Amygdala (tissue), 56 donors: ENCODE measurements at places on chromosomes 11 and 22.

DNA sequence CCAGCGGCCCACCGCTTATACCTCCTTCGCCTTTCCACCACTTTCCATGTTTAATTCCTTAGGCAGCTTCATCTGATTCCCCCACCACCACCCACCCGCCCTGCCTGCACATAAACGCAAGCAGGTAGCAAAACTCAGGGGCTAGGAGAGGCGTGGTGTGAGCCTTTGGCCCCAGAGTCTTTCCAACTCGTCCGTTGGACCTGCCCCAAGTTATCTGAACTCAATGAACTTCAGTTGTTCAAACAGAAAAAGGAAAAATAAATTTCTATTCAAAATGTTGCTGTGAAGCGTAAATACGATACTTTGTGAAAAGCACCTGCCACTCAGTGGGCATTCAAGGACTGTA is 814 bp upstream of the CDON start:
- no peak for DNase-seq

DNA sequence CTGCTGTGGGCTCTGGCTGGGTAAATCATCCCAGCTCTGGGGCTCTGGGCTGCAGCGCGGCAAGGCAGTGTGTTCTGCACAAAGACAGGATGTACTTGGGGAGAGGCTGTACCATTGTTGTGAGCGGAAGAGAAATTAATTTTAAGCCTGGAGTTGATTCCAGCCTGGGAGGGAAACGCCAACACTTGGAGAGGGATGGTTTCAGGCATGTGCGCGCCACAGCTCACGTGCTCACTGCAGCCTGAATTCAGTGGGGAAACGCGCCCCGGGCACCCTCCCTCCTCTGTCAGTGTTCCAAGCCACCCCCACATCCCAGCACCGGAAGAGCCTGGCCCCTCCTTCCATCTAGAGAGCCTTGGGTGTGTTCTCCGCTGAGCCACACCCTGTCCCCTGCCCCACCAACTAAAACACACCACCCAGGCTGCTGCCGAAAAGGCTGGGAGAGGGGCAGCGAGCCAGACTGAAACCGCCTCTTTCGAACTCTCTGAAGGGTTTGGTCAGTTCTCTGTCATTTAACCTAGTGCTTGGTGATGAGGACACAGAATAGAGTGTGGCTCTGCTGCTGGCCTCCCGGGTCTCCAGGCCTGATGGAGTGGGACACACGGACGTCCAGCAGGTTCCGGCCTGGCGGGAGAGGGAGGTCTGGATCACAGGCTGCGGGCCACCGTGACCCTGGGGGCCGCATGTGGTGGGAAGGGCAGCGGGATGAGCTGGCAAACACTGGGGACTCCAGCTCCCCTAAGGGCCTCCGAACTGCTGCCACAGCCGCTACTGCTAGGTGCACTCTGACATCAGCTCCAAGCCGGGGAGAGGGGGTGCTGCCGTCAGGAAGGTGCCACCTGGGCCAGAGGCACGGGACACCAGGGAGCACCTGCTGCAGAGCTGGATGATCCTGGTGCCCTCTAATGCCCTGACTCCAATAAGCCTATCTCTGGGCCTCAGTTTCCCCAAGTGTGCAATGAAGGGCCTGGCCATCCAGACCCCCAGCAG is 230.8 kb downstream of the CTTN start:
- peak; percentile 26 for DNase-seq

DNA sequence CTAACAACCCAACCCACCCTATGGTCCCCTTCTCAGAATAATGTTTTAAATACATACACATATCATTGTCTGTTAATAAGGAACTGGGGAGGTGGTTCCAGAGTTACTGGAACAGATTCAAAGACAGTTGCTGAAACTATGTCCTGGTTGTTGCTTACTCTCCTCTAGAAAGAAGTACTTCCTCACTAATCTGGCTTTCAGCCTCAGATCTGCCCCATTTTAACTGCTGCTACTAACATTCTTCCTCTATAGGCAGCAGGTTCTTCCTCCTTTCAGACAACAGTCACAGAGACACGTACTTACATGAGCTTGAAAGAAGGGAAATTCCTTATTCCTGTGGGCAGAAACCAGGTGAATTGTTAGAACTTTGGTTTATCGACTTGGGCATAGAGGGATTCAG is 8.1 kb upstream of the NEU3 start:
- DNase-seq = no peak

- DNase-seq = no peak
These were observed 2.6 kb upstream of the VWCE start for GRCh38 chr11:61297746-61298145.

GRCh38 chr11:64372802-64373597 is 14.0 kb downstream of the RPS6KA4 start:
- peak; percentile 62 for DNase-seq

GRCh38 chr11:13423372-13423771 is 39.6 kb downstream of the BTBD10 start:
- no peak for DNase-seq
